Posterior cingulate gyrus (tissue), 11 donors: ENCODE measurements at places on chromosomes 5 and 9.
A peak's percentile ranks its signal among the peaks of the same experiment; 100 is the strongest.

DNA sequence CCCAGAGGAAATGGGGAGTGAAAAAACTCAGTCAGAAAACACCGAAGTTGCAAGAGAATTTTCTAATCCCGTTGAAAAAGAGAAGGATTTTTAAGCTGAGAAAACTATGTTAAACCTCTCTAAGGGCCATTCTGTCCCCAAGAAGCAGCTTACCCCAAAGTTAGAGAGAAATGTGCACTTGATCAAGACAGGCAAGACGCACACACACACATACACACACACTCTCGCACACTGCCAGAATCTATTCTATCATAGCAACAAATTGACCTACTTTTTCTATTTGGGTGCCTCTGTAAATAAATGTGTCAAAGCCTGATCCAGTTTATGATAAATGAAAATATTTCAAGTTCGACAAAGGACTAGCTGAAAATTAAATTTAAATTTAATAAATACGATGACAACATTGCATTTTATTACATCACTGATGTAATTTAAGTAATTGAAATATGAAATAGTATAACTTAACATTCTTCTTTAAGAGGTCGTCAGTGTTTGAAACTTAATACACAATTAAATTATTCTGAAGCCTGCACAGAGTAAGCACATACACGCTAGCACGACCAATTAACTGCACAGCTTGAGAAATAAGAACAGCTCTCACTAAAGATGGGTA lies 5.9 kb downstream of the NFIL3 start:
- DNase-seq: no peak

- DNase-seq: no peak
These were observed 476 bp upstream of the DTWD2 start for GRCh38 chr5:118988866-118989180.

DNA sequence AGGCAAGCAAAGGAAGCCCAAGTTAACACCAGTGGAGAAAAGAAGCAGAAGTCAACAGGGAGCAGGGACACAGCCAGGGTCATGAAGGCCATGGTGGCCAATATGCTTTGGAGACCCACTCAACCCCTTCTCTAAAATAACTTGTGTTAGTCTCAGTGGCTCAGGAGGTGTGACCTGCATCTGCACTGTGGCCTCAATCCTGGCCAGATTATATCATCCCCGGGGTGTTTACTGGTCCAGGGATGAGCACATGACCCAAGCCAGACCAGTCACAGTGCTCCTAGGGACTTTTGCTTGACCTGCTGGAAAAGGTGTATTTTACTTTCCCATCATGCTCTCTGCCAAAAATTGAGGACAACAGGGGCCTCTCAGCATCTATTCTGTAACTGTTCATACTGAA lies 105.2 kb downstream of the DPYSL3 start:
- no peak for DNase-seq

DNA sequence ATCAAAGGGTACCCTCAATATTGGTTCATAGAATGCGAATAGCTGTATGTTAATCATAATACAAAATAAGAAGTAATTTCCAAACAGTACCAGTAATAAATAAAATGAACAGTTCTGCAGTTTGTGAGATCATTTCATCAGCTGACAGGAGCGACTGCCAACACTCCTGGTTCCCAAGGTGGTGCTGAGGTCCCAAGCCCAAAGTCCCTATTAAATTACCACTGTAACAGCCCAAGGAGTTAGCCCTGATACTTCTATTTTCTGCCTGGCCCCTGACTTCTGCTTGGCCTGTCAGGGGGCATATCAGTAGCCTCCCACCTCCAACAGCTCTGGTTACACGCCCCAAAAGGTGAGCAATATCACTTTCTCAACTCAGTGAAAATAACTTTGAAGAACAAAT lies 47.1 kb downstream of the ANKH start:
- DNase-seq: no peak

DNA sequence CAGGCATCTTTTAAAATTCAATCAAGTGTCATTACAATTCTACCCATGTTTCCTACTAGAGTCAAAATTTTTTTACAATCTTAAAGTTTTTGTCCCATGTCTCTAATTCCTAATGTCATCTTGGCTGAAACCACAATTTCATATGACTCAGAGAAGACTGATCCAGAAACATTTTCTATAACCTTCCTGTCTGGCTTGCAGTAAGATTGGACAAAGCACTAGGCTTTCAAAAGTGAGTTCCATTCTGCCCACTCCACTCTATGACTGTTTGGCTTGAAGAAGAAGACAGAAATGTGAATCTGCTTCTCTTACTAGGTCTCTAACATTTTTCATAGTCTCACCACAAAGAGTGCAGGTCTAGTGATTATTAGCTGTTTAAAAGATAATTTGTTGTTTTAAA lies 88.8 kb downstream of the NR3C1 start:
- DNase-seq: no peak

- DNase-seq: no peak
These were observed 47.2 kb upstream of the LIFR start for GRCh38 chr5:38603691-38604090.

- peak; percentile 49 for DNase-seq
These were observed 42.6 kb downstream of the GSN start for GRCh38 chr9:121310571-121310970.

- DNase-seq: no peak
These were observed 30.7 kb downstream of the EXOC3 start for GRCh38 chr5:473551-474192.
